ENCODE measurements at places on chromosomes 11 and 22.

- DNase-seq, result no peak
These were observed 155.6 kb upstream of the NCAM1 start for GRCh38 chr11:112805658-112806057.

DNA sequence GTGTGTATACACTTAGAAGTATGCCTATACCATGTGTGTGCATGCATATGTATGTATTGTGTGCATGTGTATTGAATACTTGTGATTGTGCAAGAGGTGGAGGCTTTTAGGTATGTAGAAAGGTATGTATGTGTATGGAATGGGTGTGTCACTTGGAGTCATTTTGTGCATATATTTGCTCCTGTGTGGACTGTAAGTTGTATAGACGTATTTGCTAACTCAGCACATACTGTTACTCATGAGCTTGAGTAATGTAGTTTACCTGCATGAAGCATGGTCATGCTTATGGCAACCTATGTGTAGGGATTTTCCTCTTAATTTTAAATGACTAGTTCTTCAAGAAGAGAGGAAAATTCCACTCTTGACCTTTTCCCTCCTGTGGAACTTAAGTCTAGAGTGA lies 507.6 kb upstream of the LARGE1 start:
- no peak for DNase-seq

DNA sequence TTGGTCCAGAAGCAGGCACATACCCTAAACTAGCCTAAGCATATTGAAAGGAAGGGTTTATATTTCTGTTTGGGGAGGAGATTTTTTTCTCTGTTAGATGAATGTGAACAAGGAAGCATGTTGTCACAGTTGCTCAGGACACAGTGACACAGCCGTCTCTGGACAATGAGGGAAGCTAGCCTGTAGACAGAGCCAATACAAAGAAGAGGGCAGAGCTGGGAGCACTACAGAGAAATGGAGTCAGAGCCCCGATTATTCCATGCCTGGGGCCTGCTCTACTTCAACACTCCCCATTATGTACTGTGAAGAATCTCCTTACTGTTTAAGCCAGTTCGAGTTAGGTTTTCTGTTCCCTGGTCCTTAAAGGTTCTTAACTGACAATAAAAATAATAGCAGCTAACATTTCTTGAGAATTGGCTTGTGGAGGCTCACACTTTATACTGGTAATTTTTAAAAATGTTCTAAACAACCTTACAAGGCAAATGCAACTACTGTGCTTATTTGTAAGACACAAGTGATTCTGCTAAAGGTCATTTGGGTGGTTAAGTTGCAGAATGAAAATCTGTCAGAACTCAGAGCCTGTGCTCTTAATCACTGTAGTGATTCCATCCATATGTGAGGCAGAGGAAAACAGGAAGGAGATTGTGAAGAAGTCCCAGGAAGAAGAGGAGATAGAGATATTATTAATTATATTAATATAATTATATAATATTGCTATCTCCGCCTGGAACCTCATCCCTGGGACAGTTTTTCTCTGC lies 58.8 kb upstream of the RRAS2 start:
- no peak for DNase-seq

DNA sequence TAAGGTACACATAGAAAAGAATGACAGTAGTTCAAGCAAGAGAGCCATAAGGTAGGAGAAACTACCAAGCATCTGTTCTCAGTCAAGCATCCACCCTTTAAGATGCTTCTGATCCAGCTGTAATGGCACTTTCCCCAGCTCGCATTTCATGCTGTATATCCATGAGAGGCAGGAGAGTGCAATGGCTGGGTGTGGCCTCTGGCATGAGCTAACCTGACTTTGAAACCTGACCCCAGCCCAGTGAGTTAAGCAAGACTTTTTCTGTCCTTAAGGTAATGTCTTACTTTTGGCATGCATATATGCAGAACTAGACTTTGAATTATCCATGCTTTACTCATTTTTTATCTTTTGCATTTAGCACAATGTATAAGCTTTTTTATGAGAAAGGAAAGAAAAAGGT lies 79.8 kb upstream of the CNTN5 start:
- DNase-seq, result no peak

DNA sequence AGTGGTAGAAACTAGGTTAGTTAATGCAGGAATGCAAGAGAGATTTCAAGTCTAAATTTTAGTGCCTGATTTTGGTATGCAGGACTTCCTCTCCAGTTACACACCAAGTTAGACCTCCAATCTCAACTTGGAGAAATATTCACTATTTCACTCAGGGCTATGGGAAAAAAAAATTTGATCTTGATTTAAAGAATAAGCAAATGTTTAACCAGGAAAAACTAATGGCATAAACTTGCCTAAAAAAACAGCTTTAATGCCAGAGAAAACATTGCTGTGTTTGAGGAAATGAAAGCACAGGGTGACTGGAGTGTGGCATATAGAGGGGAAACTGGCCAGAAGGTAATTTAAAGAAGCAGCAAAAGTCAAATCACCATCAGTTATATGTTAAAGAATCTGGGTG lies 575.4 kb upstream of the LRRC4C start:
- no peak for DNase-seq

DNA sequence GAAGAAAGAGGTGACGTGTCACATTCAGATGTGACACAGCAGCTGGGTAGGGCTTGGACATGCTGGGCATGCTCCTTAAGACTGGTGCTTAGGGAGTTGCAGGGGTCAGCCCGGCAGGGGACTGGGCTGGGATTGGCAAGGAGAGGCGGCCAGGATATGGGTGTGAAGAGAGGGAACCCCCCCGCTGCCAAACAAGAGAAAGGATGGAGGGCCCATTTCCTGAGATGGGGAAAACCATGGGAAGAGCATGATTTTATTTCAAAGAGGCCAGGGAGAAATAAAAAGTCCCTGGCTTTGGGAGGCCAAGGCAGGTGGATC lies 5.3 kb downstream of the ATF4 start:
- no peak for DNase-seq

- no peak for DNase-seq
These were observed 47.9 kb upstream of the PPP2R1B start for GRCh38 chr11:111814106-111814505.

GRCh38 chr11:48538991-48539390 lies 50.4 kb downstream of the OR4A47 start:
- DNase-seq, result no peak

DNA sequence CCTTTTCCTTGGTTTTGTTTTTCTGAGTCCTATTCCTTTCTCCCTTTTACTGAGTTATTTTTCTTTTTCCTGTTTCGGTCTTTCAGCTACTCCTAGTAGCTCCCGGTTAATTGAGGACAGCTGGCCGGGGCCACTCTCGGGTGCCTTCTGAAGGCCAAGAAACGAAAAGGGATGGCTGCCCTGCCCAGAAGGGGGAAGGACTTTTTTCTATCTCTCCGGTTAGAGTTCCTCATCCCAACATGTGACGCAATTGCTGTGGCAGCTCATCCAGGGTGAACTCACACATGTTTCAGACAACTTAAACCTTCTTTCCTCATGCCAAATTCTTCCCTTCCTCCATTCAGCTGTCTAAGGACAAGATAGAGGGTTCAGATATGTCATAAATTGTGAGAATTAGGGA lies 83.6 kb downstream of the PIWIL4 start:
- DNase-seq, result no peak

- no peak for DNase-seq
These were observed 19.4 kb downstream of the NFAM1 start for GRCh38 chr22:42412744-42413333.

Measured in hypothalamus (tissue), 51 donors.